ENCODE measurements at places on chromosomes 5 and 9.

DNA sequence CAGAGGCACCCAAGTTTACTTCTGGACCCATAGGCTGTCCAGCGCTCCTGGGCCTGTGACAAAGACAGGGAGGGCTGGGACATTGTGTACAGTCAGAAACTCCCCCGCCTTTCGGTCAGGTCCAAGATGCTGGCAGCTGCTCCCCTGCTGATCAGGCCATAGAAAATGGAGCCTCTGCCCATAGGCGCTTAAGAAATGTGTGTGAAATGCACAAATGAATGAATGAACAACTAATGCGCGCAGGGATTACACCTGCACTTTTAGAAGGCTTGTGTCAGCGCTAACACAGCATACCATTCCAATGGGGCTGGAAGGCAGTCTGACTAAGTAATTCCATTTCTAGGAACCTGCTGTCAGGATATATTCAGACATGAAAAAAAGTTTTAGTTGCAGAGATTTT, 16.3 kb downstream of the PTPN3 start:
- no peak for DNase-seq

GRCh38 chr5:72556351-72557166, 49.3 kb upstream of the ZNF366 start:
- DNase-seq, result no peak

DNA sequence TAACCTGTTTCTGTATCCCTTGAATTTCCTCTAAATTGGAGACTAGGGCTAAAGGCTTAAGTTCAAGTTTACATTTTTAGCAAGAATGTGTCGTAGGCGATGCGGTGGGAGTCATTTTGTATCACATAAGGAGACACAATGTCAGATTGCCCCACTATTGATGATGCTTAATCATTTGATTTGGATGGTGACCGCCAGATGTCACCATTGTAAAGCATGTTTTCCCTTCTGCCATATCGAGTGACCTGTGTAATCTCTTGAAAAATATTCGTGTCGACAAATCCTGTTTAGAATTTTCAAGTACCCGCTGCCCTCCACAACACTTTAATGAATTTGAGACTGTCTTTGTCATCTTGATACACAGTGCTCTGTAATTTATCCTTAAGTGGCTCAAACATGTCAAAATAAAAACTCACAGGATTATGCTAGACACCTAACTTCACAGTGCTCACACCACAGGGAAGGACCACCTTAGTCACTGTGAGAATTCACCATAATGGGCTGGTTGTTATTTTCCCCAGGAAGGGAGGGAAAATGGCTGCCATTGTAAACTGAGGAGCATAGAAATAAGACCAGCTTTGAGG, 34.5 kb upstream of the SLC46A2 start:
- no peak for DNase-seq

DNA sequence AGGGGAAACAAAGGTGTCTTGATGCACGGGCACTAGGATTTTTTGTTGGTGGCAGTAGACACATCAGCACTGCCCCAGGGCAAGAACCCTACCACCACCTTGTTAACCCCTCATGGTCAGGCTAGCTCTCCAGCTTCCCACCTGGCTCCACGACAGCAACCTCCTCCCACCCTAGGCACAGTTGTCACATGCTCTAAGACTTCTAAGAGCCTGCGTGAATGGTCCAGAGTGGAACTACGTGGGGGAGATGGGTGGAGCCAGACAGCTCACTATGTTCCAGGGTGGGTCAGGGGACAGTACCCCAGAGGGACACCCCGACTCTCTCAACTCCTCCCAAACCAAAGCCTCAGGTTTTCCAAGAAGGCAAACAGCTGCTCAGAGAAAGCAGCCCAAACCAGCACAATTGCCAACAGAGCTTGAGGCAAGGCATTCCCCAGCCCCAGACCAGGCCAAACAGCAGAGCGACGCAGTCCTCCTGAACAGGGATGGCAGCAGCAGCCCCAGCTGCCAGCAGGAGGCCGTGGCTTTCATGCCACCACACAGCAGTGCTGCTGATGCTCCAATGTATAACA, 78.0 kb downstream of the NRG2 start:
- no peak for DNase-seq

DNA sequence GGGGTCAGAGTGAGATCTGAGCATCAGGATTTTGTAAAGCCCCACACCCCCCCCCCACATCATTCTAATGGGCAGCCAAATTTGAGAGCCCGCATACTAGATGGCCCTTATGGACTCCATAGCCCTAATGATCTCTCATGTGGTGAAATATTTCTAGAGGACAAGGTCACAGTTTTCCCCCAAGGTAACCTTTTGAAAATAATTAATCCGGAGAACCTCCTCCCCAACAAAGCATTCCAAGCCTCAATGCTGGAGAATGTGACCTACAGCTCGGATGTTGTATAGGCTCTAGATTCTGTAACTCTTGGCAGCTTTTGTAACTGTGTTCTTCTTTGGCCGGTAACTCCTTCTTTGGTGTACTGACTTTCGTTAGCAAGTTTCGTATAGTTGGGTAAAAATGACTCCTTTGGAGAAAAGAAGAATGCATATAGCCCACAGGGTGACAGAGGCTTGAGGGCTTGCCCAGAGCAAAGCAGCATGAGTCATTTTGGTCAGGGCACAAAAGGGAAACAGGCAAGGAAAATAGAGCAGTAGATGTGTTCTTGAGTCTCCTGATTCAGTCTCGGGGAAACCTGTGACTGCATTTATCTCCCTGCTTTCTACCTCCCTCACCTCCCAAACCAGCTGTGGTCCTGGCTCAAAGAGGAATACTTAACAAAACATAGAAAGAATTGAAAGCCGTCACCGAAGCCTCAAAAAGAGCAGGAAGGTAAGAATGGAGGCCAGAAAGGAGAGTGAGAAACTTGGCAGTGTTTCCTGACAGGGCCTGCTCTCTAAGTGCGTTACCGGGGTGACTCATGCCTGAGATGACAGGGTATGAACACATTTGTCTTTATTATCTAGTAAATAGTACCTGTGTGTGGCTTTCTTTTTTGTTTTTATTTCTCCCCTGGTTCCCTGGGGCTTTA, 6.6 kb upstream of the XPA start:
- DNase-seq, result no peak

All from activated CD4-positive, CD25-positive, alpha-beta regulatory T cell treated with anti-CD3 and anti-CD28 coated beads, Interleukin-2, amount 50 U/mL, for 16 hours (primary cell).